ENCODE measurements at places on chromosomes 11 and 22.

DNA sequence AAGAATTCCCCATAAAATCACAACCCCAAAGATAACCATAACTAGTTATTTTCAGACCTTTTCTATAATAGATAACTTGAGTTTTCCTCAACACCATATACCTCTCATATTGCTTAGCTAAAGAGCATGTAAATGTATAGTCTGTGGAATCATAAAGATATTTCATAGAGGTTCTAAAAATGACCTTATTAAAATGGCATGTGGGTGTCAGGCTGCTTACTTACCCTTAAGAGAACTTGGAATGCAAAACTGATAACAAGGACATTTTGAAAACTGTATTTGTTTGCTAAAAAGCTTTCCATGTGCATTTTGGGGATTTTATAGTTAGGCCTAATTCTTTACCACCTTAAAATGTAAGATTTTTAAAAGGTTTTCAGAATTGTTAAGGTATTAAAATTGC lies 4.7 kb downstream of the SIK2 start:
- DNase-seq: no peak

GRCh38 chr11:125992893-125993292 lies 47.0 kb downstream of the VSIG10L2 start:
- DNase-seq: no peak

DNA sequence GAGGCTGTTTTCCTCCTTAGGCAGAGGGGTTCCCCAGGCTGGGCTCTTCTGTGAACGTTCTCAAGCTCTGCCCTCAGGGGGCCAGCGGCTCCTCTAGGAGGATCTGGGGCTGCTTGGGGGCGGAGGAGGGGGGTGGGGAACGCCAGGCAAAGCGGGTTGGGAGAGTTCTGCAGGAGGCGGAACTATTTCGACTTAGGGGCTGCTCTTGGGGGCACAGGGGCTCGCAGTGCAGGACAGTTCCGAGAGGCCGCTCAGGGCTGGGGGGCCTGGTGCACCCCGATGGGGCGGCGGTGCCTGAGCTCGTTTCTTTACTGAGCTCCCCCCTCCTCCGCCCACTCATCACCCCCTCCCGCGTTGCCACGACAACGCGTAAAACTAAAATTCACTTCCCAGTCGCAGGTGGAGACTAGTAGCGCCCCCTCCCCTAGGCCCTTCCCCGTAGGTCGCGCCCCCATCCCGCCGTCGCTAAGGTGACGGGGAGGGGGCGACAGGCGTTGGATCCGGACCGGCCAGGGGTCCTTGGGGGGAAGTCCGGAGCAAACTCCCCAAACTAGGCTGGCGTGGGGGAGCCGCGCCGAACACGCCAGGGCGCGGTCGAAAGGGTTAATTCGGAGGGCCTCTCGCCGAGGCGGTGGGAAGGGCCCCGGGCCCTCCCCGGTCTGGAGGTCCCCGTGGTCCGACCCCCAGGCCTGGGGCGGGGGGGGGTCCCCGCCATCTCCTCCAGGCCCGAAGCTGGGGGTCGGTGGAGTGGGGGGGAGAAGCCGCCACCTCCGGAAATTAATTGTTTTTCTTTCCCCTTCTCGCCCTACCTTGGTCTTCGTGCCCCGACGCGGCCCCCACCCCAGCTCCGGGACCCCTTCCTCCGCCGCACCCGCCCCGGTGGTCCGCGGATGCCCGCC lies 857 bp downstream of the SHANK3 start:
- DNase-seq: peak; percentile 78

GRCh38 chr22:27670701-27671412 lies 130.7 kb downstream of the MN1 start:
- DNase-seq: peak; percentile 39

DNA sequence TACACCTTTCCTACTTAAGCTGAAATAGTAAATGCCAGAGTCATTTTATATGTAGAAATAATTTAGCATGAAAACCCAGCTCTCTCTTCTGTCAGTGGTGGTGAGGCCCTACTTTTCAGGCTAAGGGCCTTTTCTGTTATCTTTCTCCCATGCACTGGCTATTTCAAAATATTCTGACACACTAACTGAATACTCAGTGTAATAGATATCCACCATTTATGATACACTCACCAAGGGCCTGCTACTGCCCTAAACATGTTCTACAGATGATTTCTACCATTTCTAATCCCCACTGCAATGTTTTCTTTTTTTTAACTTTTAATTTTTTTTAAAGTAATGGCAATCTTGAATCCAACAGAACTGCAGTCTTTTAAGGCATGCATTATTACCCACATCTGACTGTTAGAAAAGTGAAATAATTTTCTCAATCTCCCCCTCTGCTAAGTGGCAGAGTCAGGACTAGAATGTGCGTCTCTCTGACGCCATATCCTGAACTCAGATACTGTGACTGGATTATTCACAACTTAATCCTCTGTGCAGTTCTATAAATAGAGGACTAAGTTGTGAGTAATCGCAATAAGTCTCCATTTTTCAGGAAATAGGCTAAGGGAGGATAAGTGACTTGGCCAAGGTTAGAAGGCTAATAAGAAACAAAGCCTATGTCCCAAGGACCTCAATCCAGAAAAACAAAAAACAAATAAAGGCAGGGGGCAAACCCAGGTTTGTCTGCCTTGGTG lies 44.0 kb downstream of the GRAMD1B start:
- no peak for DNase-seq

- DNase-seq: no peak
These were observed 114.9 kb downstream of the ETS1 start for GRCh38 chr11:128472128-128473089.

DNA sequence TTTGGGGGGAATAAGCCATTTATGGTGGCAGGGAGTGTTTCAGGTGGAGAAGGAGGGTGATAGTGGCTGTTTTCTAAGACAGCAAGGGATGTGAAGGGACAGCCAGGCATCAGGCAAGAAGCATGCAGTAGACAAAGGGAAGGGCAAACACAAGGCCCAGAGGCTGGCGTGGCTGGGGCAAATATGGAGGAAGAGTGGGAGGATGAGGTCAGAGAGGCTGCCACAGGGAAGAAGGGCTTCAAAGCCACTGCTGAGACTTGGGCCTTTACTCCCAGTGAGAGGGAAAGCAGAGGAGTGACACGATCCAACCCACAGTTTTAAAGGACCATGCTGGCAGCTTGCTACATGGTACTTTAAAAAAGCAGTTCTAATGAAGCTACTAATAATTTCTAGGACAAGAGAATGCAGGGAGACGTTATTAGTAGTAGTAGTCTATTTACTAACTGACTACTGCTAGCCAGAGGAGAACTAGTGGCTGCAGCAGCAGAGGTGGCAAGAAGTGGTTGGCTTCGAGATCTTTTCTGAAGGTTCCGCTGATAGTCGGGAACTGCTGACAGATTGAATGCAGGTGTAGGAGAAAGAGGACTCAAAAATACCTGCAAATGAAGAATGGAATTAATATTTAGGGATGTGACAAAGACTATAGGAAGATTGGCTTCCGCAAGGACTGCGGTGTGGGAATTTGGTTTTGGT lies 13.7 kb downstream of the KMT5B start:
- DNase-seq: no peak

Measured in KBM-7 (cell line).